ENCODE measurements at places on chromosomes 13 and 19. TPM values are rescaled to one million over a fixed set of nuclear protein-coding genes. Genes with fewer than 3 reads are reported as not detected.

GRCh38 chr13:107713314-107713713 is 502.0 kb downstream of the LIG4 start:
- DNase-seq: no peak

- DNase-seq: no peak
Observed at GRCh38 chr13:21100994-21101757, 39.8 kb upstream of the LATS2 start.

- DNase-seq: no peak
Observed at GRCh38 chr13:40407567-40407966, 258.9 kb downstream of the FOXO1 start.

DNA sequence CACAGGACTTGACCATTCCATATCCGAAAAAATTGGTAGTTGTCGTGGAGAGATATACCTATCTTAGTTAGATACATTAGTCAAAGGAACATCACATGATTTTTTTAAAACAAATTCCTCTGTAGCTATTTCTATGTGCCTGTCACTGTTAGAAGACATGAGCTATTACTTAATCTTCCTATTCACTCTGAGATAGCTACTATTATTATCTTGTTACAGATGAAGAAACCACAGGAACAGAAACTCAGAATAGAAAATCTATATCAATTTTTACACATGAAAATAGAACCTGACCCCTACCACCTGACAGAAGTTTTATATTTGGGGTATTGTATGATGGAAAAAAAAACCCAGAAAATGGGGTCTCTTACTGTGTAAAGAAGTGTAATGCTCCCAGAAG is 68.9 kb upstream of the TDRD3 start:
- no peak for DNase-seq

DNA sequence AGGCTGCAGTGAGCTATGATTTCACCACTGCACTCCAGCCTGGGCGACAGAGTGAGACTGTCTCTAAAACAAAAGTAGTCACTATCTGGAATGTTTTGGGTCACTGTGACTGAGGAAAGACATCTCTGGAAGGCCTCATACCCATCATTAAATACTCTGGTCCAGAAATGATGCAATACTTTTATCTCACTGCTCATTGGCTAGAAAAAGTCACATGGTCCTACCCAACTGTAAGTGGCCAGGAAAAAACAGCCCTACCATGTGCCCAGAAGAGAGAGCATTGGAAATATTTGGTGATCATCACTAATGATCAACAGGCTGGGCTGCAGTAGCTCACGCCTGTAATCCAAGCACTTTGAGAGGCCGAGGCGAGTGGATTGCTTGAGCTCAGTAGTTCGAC is 29.8 kb downstream of the PNPLA6 start:
- no peak for DNase-seq

DNA sequence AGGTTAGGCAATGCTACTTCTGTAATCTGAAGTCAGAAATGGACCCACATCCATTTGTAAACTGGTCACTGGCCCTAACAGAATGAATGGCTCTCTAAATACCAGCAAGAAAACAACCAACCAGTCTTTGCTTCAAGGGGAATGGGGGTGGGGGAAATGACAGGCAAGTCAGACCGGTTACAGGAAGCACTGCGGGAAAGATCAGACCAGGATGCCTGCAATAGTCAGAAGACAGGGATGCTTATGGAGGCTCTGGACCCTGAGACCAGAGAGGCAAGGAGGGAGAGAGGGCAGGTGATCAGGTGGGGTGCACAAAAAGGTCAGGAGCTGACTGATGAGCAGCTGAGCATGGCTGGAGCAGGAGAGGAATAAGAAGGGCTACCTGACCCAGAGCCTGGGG is 13.1 kb downstream of the MED26 start:
- no peak for DNase-seq

GRCh38 chr19:2126879-2127518 is 24.4 kb downstream of the AP3D1 start:
- DNase-seq: no peak

DNA sequence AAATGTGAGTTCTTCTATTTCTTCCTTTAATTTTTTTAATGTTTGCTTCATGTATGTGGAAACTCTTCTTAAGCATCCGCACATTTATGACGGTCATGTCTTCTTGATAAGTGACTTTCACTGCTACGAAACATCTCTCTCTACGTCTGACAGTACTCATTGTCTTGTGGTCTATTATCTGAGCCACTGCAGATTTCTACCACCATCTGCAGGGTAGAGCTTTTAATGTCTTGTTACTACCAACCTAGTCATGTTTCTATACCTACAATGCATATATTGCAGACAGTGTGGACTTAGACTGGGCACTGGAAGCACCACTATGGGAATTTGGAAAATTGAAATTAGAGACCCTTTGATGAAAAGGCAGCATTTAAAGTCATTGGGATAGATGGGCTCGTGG is 75.4 kb upstream of the ARHGEF7 start:
- no peak for DNase-seq

- DNase-seq: no peak
Observed at GRCh38 chr13:25930653-25931052, 121.2 kb downstream of the SHISA2 start.

- peak; percentile 90 for DNase-seq
Observed at GRCh38 chr13:113785051-113786010, 26.3 kb downstream of the TMEM255B start.

DNA sequence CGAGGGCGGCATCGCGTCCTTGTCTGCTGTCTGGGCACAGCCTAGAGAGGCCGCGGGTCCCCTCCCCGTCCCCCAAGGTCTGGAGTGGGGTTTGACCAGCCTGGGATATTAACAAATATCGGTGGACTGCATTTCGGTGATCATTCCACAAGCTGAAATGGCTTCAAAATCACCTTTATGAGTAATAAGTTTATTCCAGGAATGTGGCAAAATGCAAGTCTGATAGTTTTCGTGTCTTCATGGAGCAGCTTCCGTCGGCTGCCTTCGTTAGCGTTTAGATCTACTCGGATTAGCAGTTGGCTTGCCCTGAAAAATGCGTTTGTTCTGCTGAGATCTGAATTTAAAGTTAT is 1.1 kb upstream of the GJA3 start:
- DNase-seq: no peak

GRCh38 chr13:107767119-107767518 is 448.2 kb downstream of the LIG4 start:
- no peak for DNase-seq

DNA sequence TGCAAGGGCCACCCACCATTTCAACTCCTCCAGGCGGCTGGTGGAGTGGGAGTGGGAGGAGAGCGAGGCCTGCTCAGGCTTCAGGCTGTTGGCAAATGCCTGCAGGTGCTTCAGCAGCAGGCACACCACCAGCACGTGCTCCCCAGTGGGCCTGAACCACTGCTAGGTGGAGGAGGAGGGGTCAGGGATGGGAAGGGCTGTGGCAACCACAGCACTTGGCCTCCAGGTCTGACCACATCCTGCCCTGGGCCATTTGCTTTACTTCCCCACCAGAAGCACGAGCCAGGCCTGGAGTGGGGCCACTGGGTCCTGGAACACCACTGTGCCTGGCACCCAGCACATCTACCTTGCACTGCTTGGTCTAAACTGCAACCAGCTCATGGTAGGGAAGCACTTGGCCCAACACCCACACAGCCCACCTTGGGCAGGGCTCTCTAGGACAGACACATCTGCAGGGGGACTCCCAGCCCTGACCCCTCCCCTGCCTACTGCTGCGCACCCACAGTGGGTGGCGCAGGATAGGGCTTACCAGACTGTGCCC is 26.2 kb downstream of the TUBA3C start:
- no peak for DNase-seq

- DNase-seq: no peak
Observed at GRCh38 chr13:41271456-41272285, 8.3 kb upstream of the MTRF1 start.

- DNase-seq: no peak
Observed at GRCh38 chr19:57363688-57364181, 384 bp downstream of the TRAPPC2B start.

- DNase-seq: no peak
Observed at GRCh38 chr19:55590617-55591016, 8.7 kb downstream of the FIZ1 start.

- no peak for DNase-seq
Observed at GRCh38 chr19:35225951-35226350, 2.6 kb downstream of the FAM187B start.

DNA sequence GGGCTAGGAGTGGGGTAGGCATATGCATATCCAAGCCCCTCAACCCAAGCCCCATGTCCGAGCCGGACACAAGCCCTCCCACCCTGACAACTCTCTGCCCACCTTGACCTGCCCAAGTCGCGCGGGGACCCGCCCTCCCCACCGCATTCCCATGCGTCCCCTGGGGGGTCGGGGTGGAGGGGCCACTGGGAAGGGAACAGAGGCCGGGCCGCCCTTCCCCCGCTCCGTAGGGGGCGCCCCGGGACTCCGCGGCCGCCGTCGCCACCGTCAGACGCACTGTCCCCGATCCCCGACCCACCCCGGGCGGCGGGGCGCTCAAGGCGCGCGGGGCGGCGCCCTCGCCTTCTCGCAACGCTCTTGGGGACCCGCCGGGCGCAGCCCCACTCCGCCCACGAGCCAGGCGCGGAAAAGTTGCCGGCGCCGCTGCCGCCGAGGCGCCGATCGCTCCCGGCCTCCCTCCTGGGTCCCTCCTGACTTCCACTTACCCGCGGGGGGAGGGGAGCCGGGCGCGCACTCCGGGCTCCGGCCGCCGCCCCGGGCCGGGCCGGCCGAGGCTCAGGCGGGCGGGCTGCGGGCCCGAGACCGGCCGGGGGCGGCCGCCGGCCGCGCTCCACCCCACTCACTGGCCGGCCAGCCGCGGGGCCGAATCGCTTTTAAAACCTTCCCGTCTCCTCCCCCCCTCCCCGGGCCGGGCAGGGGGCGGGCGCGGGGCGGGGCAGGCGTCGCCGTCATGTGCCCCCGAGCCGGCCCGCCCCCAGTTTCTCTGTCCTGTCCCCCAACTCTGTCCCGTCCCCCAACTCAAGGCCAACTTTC is 34.4 kb upstream of the NANOS3 start:
- DNase-seq: peak; percentile 84

DNA sequence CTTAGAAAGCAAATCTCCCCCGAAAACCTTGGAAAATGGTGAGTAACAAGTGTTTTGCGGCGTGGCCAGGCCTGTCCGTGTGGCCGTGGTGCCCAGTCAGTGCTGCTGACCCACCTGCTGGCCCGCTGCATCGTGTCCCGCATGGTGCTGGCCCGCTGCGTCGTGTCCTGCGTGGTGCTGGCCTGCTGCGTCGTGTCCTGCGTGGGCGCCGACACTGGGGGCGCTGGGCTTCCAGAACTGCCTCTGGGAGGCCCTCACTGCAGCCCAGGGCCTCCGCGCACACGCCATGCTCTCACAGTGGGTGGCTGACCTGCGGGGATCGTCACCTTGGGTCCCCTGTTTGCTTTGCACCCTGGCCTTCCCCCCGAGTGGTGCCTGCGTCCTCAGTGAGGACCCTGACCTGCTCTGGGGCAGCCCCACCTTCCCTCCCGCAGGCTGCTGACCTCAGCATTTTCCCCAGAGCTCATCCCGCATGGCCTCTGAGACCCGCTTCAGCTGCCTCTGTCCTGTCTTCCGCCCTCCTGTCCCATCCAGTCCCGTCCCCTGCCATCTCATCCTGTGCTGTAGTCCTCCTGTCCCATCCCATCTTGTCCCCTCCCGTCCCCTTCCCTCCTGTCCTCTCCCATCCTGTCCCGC is 10.6 kb downstream of the PLEKHJ1 start:
- no peak for DNase-seq

DNA sequence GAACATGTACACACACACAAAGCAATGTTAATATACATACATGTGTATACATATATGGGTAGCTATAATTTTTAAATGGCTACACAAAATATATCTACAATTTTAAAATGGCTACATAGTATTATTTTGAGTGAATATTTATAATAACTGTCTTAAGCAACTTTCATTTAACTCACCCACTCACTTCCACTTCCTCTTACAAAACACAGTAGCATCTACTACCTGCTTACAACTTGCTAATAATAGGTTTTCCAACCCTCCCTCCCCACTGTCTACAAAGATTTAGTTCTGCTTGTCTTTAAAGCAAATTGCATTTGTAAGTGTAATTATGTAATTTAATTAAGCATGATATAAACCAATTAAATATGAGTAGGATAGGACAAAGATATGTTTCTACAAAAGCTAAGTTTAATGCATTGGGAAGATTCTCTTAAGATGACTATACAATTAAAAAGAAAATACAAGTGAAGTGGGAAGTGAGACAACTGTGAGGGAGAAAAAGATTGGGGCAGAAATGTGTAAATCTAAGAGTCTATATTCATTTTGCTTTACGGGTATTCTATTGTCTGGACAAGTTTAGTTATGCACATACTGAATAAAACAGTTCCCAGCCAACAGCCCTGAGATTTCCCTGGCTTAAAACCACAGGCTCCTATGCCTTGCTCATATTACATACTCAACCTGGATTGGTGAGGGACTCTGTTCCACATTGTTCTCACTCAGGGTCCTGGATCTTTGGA is 583.1 kb downstream of the EFNB2 start:
- no peak for DNase-seq

- DNase-seq: no peak
Observed at GRCh38 chr13:106570299-106570852, 2.4 kb upstream of the ARGLU1 start.

DNA sequence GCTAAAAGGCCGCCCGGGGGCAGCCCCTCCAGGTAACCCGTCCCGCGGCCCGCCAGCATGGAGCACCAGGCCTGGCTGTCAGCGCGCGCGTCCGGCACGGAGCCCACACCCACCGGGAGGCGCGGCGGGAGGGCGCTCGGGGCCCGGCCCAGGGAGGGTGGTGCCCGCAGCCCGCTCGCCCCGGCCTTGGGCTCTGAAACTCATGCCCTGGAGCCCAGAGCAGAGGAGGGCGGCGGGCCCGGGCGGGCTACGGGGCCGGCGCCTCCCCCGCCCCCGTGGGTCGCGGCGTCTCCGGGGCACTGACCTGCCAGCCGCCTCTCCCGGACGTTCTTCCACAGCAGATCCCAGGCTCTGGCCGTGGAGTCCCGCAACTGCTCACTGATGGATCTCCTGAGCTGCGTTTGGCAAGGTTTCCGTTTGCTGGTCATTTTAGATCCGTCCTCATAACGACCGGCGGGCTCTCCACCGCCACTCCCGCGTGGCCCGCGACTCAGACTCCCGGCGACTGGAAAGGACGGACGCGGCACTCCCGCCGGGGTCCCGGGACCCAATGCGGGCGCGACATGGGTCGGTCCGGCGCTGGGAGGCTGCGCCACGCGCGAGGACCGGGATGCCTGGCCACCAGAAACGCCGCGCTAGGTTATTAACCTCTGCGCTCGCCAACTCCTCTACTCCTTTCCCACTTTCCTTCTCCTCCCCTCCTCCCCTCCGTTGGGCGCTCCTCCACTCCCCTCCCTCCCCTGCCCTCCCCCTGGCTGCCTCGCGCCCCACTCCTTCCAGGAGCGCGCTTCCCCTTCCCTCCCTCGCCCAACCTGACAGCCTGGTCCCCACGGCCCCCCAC is 64.7 kb upstream of the STARD13 start:
- DNase-seq: peak; percentile 46

- no peak for DNase-seq
Observed at GRCh38 chr13:106499896-106500295, 35.6 kb downstream of the EFNB2 start.

GRCh38 chr19:10416083-10416379 is 4.3 kb upstream of the PDE4A start:
- DNase-seq: no peak

- no peak for DNase-seq
Observed at GRCh38 chr19:8208922-8209461, at the start of gene CERS4. CERS4 (plus strand) TSS chr19:8209370; CDS start chr19:8251077, 41,707 bp downstream.

Gene CD70
- total RNA-seq: 122 TPM

Gene PTH2
- not detected for total RNA-seq

Gene SPATA13
- total RNA-seq: 14.8 TPM

Gene EXOSC5
- total RNA-seq: 33.6 TPM

Gene LGI4
- total RNA-seq: not detected

Gene DMKN
- total RNA-seq: not detected

Gene CADM4
- 0.06 TPM for total RNA-seq

Gene SYCN
- not detected for total RNA-seq

Gene SERP2
- total RNA-seq: not detected

Gene SYNE4
- total RNA-seq: not detected

Gene ZNF442
- total RNA-seq: 1.1 TPM

Gene CABP5
- not detected for total RNA-seq

Data from SJSA1 (cell line).